SK-N-SH (cell line): ENCODE measurements at places on chromosomes 7 and 10. TPM values are rescaled to one million over a fixed set of nuclear protein-coding genes. Genes with fewer than 3 reads are reported as not detected.

Gene LIPN
- polyA plus RNA-seq = not detected in 2 replicates

Gene FRG2B
- polyA plus RNA-seq = not detected in 2 replicates

Gene FAM13C
- 7.0 and 7.6 TPM in 2 replicates for polyA plus RNA-seq

Gene CCDC3
- 0.02 and 0.05 TPM in 2 replicates for polyA plus RNA-seq

Gene BICC1
- polyA plus RNA-seq = 1.5 and 2.2 TPM in 2 replicates

Gene GPR26
- polyA plus RNA-seq = not detected in 2 replicates

Gene SLC26A3
- not detected in 2 replicates for polyA plus RNA-seq

Gene DOCK4
- polyA plus RNA-seq = 8.5 and 8.9 TPM in 2 replicates

Gene SYNPO2L
- 0.05 TPM in 1 of 2 replicates, not detected in the other for polyA plus RNA-seq

Gene LEP
- polyA plus RNA-seq = not detected in 2 replicates

Gene TBX20
- 1.0 and 1.5 TPM in 2 replicates for polyA plus RNA-seq

Gene TRIM50
- not detected in 2 replicates for polyA plus RNA-seq

Gene ANKIB1
- 24.6 and 32.5 TPM in 2 replicates for polyA plus RNA-seq

Gene PLAC9
- 0.21 TPM in 1 of 2 replicates, not detected in the other for polyA plus RNA-seq

Gene FAM25A
- not detected in 2 replicates for polyA plus RNA-seq

Gene ABCF2
- 75.4 and 102 TPM in 2 replicates for polyA plus RNA-seq

Gene FKBP14
- polyA plus RNA-seq = 15.7 and 24.4 TPM in 2 replicates

Gene CHPF2
- polyA plus RNA-seq = 60.4 and 68.6 TPM in 2 replicates

Gene RELN
- 0.02 and 0.06 TPM in 2 replicates for polyA plus RNA-seq

Gene FZD1
- polyA plus RNA-seq = 3.3 and 3.8 TPM in 2 replicates

Gene CBX3
- 97.0 and 119 TPM in 2 replicates for polyA plus RNA-seq

Gene FANK1
- polyA plus RNA-seq = 12.3 and 13.6 TPM in 2 replicates

Gene SEPTIN14
- not detected in 2 replicates for polyA plus RNA-seq

Gene GLCCI1
- polyA plus RNA-seq = 5.5 and 7.5 TPM in 2 replicates

Gene FKBP9
- polyA plus RNA-seq = 211 and 219 TPM in 2 replicates

Gene NUTM2E
- 0.05 and 0.19 TPM in 2 replicates for polyA plus RNA-seq

Gene GRIFIN
- not detected in 2 replicates for polyA plus RNA-seq

Gene CPA4
- polyA plus RNA-seq = 176 and 243 TPM in 2 replicates

Gene GJD4
- polyA plus RNA-seq = not detected in 2 replicates

Gene SMKR1
- 5.8 and 8.1 TPM in 2 replicates for polyA plus RNA-seq

Gene OGDH
- 58.2 and 69.4 TPM in 2 replicates for polyA plus RNA-seq

Gene NXPH1
- not detected in 2 replicates for polyA plus RNA-seq

Gene COL26A1
- 0.05 and 0.06 TPM in 2 replicates for polyA plus RNA-seq

Gene HUS1
- 17.8 and 22.9 TPM in 2 replicates for polyA plus RNA-seq

Gene KCNMA1
- 81.2 and 107 TPM in 2 replicates for polyA plus RNA-seq

Gene PPP1R9A
- 0.30 and 0.58 TPM in 2 replicates for polyA plus RNA-seq

Gene FAM180A
- 0.08 and 0.10 TPM in 2 replicates for polyA plus RNA-seq

Gene IKZF1
- polyA plus RNA-seq = not detected in 2 replicates

Gene GRID1
- 0.13 and 0.24 TPM in 2 replicates for polyA plus RNA-seq

Gene GIMAP5
- not detected in 2 replicates for polyA plus RNA-seq

Gene AKR1D1
- not detected in 2 replicates for polyA plus RNA-seq

Gene HMX2
- polyA plus RNA-seq = not detected in 2 replicates

Gene NACAD
- polyA plus RNA-seq = 1.5 and 2.8 TPM in 2 replicates

Gene SPDYE2B
- not detected in 2 replicates for polyA plus RNA-seq

Gene MBLAC1
- polyA plus RNA-seq = 2.5 and 4.4 TPM in 2 replicates

Gene EEPD1
- polyA plus RNA-seq = 2.4 and 5.0 TPM in 2 replicates

Gene PNLIPRP2
- not detected in 2 replicates for polyA plus RNA-seq

Gene HKDC1
- 0.06 and 0.10 TPM in 2 replicates for polyA plus RNA-seq

Gene TRIM24
- polyA plus RNA-seq = 5.3 and 6.5 TPM in 2 replicates

Gene LRMDA
- 0.37 and 0.95 TPM in 2 replicates for polyA plus RNA-seq

Gene COMMD3
- polyA plus RNA-seq = 26.9 and 36.5 TPM in 2 replicates

Gene INHBA
- polyA plus RNA-seq = 81.0 and 110 TPM in 2 replicates

Gene SORBS1
- 0.36 and 0.60 TPM in 2 replicates for polyA plus RNA-seq

Gene IDI2
- not detected in 2 replicates for polyA plus RNA-seq
